ENCODE measurements at places on chromosomes 6 and 20.

DNA sequence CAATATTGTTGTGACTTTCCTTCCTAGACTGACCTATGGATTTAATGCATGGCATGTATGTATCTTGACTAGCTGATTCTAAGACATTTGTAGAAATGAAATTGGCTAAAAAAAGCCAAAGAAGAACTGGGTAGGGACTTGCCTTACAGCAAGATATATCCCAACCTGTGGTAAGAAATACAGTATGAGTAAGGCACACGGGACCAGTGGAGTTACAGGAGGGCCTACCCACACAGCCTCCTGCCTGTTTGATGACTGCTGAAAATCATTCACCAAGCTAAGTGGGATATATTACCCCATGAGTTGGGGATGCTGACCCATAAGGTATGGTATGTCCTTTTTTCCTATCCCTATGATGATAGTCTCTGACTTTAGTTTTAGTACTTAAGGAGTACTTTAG lies 112.2 kb downstream of the INSM1 start:
- H3K36me3 ChIP-seq, result no peaks in the 10 kb centered on the region
- H3K27me3 ChIP-seq, result no peaks in the 10 kb centered on the region
- DNase-seq, result no peak
- H3K4me3 ChIP-seq, result no peak overlapping the region
- H3K27ac ChIP-seq, result no peak overlapping the region
- H3K4me1 ChIP-seq, result peaks cover 21% of the 10 kb centered on the region

DNA sequence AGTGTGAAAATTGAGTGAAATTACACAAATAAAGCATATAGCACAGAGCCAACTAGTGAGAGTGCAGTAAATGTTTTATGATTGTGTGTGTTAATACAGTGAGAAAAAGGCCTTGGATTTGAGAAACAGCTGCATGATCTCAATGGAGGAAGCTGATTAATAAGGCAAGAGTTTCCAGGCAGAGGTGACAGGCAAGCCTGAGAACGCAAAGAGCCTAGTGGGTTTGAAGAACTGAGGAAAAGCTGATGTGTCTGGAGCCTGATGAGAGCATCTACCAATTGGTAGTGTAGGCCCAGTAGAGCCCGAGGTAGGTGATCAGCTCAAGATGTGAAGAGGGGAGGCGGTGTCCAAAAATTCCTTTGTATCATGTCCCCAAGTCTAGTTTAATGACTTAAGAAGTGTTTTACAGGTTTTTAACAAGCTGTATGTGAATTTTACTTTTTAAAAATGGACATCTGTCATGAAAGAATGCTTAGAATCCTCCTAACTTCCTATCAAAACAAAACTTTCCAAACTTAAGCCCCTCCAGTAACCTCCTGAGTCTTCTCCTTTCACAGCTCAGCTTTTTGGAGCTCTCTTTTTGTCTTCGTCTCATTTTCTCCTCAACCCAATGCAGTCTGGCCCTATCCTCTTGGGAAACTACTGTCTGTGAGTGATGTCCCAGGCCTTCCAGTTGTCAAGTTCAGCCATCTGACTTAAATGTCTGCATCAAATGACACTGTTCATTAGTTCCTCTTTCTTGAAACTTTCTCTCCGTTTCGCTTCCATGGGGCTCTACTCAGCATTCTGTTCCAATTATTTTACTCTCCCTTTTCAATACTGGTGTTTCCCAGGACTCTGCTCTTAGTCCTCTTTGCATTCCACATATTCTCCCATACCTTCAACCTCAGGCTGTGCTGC lies 1.2 kb downstream of the CDC40 start:
- H3K36me3 ChIP-seq, result no peaks in the 10 kb centered on the region
- H3K27me3 ChIP-seq, result no peaks in the 10 kb centered on the region
- no peak for DNase-seq
- no peak overlapping the region for H3K4me3 ChIP-seq
- peaks cover 7% of the 10 kb centered on the region for H3K4me1 ChIP-seq

GRCh38 chr6:53199156-53199555 lies 50.5 kb upstream of the GCM1 start:
- peaks cover 10% of the 10 kb centered on the region for H3K4me1 ChIP-seq
- DNase-seq, result no peak
- no peak overlapping the region for H3K4me3 ChIP-seq
- H3K36me3 ChIP-seq, result no peaks in the 10 kb centered on the region

DNA sequence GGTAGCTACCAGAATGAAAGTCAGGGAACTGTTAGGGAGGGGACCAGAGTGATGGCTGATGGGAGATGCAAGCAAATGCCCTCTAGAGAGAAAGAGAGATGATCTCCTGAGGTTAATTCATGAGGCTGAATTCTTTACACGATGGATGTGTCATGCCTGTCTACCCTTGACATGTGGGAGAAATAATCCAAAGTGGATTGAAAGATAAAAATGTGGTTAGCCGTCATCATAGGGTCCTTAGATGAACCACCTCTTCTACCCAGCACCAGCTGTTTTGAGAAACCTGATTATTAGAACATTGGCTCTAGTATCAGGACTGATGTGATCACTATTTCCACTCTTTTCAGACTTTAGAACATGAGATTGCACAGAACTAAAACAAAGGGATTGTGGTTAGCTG lies 53.6 kb downstream of the SOBP start:
- no peak overlapping the region for H3K4me3 ChIP-seq
- H3K4me1 ChIP-seq, result peaks cover 33% of the 10 kb centered on the region
- H3K36me3 ChIP-seq, result no peaks in the 10 kb centered on the region
- no peak for DNase-seq
- H3K27me3 ChIP-seq, result no peaks in the 10 kb centered on the region
- H3K27ac ChIP-seq, result no peak overlapping the region

DNA sequence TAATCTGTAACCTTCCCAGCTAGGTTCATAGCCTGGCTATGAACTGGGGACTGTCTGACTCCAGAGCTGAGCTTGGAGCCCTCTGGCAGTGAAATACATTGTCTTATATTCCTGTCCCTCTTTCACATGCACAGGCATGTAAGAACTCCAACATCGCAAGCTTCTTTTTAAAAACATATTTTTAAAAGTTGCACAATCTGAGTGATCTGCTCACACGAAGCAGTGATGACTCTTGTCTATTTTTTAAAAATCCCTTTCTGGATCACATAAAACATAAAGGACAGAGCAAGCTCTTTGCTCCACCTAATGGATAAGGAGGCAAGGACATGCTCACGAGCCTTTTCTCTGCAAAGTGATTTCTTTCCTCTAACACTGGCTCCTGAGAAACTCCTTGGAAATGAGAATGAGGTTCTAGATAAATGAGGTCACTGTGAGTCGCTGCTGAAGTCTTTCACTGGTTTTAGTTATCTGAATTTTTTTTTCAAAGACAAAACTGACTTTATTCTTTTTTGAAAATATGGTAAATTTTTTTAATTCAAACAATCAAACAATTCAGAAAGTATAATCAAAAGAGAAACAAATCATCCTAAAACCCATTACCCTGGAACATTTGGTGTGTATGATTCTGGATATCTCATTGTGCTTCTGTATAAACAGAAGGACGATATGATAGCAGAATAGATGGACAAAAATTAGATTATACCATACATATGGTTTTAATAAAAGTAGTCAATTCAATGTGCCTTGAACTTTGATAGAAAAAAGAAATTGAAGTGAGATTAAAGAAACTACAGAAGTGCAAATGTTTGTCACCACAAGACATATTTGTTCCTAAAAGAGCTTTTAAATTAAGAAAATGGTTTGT lies 30.8 kb downstream of the IL20RA start:
- peaks cover 6% of the 10 kb centered on the region for H3K4me1 ChIP-seq
- H3K27me3 ChIP-seq, result no peaks in the 10 kb centered on the region
- H3K27ac ChIP-seq, result no peak overlapping the region
- no peak overlapping the region for H3K4me3 ChIP-seq
- no peaks in the 10 kb centered on the region for H3K36me3 ChIP-seq

- no peak for DNase-seq
- no peak overlapping the region for H3K27ac ChIP-seq
- H3K4me1 ChIP-seq, result no peaks in the 10 kb centered on the region
- H3K27me3 ChIP-seq, result no peaks in the 10 kb centered on the region
These were observed 21.7 kb downstream of the TMEM74B start for GRCh38 chr20:1163105-1163504.

Measured in WTC11 (cell line).